Activated CD8-positive, alpha-beta memory T cell treated with anti-CD3 and anti-CD28 coated beads for 4 hours (primary cell): ENCODE measurements at places on chromosomes 1 and 21.

DNA sequence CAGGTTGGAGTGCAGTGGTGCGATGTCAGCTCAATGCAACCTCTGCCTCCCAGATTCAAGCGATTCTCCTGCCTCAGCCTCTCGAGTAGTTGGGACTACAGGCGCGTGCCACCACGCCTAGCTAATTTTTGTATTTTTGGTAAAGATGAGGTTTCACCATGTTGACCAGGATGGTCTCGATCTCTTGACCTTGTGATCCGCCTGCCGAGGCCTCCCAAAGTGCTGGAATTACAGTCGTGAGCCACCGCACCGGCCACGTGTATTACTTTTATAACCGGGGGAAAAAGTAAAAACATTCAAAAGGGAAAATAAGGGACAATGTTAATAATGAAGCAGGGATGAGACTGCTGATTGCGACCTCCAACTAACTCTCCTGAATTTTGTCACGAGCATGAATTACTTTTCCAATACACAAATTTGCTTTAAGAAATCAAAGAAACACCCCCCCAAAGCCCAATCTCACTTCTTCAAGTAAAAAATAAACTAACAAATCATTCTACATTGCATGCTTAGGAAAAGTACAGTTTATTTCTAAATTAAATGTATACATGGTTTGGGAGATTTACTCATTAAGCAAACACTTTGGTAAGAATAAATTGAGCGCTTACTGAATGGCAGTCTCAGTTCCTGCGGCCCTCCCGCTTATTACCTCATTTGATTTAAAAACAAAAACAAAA lies 521 bp upstream of the ZBED6 start:
- no peak for DNase-seq

- no peak for DNase-seq
Measured at GRCh38 chr1:208766832-208767231, 522.6 kb upstream of the PLXNA2 start.

DNA sequence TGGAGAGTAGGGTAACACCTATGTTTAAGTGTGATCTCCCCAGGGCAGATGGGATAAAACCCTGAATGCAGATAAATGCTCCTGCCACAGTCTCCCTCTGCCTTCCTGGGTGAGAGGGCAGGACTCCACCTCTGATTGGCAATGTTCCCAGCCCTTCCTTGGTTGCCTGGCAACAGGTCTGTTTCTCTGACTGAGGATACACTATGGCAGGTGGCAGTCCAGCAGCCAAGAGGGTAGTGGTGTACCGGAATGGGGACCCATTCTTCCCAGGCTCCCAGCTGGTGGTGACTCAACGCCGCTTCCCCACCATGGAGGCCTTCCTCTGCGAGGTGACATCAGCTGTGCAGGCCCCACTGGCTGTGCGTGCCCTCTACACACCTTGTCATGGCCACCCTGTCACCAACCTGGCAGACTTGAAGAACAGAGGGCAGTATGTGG lies at the start of gene DCDC2B:
DCDC2B (plus strand) TSS at position 199 of the 438 bp plus-strand sequence; CDS start at position 204, 5 bp downstream.
- no peak for DNase-seq

- no peak for DNase-seq
Measured at GRCh38 chr1:204782118-204782700, 88.5 kb upstream of the NFASC start.

- DNase-seq, result no peak
Measured at GRCh38 chr1:158422212-158422611, 3.8 kb downstream of the OR10K2 start.
